Right lobe of liver (tissue), 6 donors: ENCODE measurements at places on chromosomes 6 and 20. TPM values are rescaled to one million over a fixed set of nuclear protein-coding genes. Genes with fewer than 3 reads are reported as not detected.

DNA sequence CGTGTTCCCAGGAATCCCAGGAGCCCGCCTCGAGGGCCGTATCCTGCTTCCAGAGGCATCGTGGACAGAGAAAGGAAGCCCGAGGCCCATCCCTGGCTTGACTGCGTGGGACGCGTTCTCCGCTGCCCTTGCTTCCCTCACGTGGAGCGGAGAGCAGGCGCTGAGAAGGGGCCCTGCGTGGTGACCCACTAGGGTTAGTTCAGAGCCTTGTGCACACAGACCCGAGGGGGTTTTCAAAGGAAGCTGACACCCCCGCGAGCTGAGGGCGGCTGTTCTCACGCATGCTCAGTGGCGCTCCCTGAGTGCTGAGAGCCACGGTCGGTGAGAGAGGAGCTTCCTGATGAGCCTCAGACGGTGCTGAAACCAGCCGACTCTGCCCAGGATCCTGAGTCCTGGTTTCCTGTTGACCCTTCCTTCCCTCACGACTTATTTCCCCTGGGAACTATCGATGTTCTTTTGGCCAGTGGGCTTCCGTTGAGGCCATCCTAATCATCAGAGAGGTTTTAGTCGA lies 28.9 kb upstream of the CCR6 start:
- H3K36me3 ChIP-seq, result no peaks in the 10 kb centered on the region
- H3K27me3 ChIP-seq, result no peaks in the 10 kb centered on the region
- H3K4me1 ChIP-seq, result no peaks in the 10 kb centered on the region
- no peak for DNase-seq

DNA sequence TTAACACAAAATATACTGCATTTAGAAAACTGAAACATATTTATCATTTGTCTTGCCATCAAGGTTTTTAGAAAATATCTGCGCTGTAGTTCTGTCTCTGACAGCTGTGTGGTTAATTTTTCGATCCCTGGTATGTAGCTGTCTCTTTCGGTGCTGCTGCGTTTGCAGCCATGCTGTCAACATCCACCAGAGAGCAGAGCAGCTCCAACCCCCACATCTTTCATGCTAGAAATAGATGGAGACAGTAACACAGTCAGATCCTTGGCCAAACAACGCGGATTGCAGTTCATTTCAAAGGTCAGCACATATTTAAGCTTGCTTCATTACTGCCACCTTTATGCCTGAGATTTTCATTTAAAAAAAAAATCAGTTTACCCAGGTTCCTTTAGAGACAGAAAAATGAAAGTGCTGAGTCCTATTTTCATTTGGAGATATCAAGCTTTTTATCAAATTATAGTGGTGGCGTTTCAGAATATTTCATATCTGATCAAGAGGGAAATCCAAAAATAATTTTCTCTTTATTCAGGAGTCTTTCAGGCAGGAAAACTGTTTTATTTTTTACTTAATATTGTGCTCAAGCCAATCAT lies 157.7 kb upstream of the MMS22L start:
- H3K4me3 ChIP-seq, result no peak overlapping the region
- no peaks in the 10 kb centered on the region for H3K4me1 ChIP-seq
- no peaks in the 10 kb centered on the region for H3K36me3 ChIP-seq
- DNase-seq, result no peak

- no peak for DNase-seq
- no peak overlapping the region for H3K27ac ChIP-seq
- no peaks in the 10 kb centered on the region for H3K27me3 ChIP-seq
- H3K36me3 ChIP-seq, result no peaks in the 10 kb centered on the region
Measured at GRCh38 chr20:25544311-25544710, 41.0 kb downstream of the NINL start.

DNA sequence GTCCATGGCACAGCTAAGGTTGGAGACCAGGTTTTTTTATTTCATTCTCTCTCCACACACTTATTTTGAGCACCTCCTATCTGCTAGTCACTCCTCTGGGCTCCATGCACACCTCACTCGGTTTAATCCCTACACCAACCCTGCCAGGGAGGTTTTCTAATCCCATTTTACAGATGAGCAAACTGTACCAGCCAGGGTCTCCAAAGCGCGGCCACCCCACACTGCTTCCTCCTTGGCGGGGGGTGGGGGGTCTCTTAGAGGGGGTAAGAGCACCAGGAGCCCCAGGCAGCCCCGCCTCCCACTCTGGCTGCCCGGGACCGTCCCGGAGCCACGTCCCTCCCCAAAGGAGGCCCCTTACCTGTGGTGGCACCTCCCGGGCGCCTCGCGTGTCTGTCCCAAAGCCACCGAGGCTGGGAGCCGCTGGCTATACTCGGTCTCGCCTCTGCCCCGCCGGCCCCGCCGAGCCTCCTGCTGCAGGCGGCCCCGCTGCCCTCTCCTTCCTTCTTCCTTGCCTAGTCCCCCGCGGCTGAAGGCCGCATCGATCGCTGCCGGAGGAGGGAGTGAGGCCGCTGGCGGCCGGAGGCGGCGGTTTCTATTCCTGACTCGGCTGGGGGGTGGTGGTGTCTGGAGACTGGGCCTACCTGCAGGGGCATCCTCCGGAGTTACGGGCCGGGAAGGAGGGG lies at the start of gene KCNS1:
KCNS1 (minus strand) TSS at position 565 of the 683 bp plus-strand sequence. CDS start 1,891 bp downstream, outside the sequence.
- H3K27ac ChIP-seq, result no peak within 1 kb of the TSS
- DNase-seq, result peak; percentile 47
- no peaks in the 10 kb centered on the region for H3K4me1 ChIP-seq
- H3K36me3 ChIP-seq, result no peaks in the 10 kb centered on the region
- no peak within 1 kb of the TSS for H3K4me3 ChIP-seq

- H3K27ac ChIP-seq, result no peak overlapping the region
- H3K4me1 ChIP-seq, result peaks cover 16% of the 10 kb centered on the region
- no peak for DNase-seq
- no peaks in the 10 kb centered on the region for H3K27me3 ChIP-seq
- no peak overlapping the region for H3K4me3 ChIP-seq
Measured at GRCh38 chr6:158627940-158628211, 16.7 kb downstream of the DYNLT1 start.

GRCh38 chr6:21596949-21597682 lies 3.6 kb downstream of the SOX4 start:
- peaks cover 6% of the 10 kb centered on the region for H3K4me1 ChIP-seq
- H3K27me3 ChIP-seq, result no peaks in the 10 kb centered on the region
- peak overlapping the region; percentile 61 for H3K27ac ChIP-seq
- H3K4me3 ChIP-seq, result peak overlapping the region; percentile 60
- no peak for DNase-seq

GRCh38 chr20:24676978-24677370 lies 207.5 kb downstream of the SYNDIG1 start:
- DNase-seq, result no peak
- H3K4me1 ChIP-seq, result no peaks in the 10 kb centered on the region
- no peak overlapping the region for H3K27ac ChIP-seq
- no peaks in the 10 kb centered on the region for H3K36me3 ChIP-seq
- H3K4me3 ChIP-seq, result no peak overlapping the region

The HUS1B gene
- 0.26 TPM for total RNA-seq

The TTLL9 gene
- total RNA-seq, result not detected

The IL17A gene
- total RNA-seq, result not detected
